ENCODE measurements at places on chromosomes 11 and 22.

DNA sequence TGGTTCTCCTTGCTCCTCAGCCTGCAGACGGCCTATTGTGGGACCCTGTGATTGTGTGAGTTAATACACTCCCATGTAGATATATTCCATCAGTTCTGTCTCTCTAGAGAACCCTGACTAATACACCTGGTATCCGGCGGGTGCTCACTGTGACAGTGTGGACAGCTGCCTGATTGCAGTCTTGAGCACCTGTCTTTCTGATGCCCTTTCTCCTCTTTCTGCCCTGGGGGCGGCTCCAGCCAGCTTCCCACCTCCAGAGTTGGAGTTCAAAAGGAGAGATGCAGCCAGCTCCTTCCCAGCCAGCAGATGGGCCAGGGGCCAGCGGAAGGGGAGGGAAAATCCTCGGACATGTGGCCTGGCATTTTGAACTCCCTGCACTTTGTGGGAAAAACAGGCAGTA, 15.0 kb downstream of the SMIM38 start:
- DNase-seq = no peak

- no peak for DNase-seq
These were observed 4.4 kb upstream of the CD44 start for GRCh38 chr11:35134403-35135148.

DNA sequence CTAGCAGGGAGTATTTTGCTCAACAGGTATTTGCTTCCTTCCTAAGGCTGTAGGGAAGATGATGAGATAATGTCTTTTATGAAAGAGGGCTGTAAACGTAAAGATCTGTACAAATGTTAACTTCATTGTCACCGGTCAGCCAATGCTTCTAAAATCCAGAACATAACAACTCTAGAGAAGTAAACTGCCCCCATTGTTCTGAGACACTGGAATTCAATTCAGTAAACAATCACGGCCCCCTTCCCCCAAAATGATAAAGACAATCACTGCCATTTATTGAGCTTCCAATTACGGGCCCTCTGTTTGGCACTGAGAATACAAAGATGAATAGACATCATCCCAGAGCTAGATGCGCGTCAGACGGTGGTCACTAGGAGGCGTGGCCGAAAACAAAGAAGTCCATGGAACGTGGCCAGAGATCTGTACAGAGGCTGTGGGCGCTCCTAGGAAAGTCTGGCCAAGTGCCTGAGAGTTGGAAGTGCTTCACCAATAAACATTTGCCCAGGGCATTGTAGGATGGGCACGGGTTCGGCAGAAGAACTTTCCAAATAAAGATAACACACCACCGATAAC, 576 bp downstream of the TMEM258 start:
- peak; percentile 86 for DNase-seq

DNA sequence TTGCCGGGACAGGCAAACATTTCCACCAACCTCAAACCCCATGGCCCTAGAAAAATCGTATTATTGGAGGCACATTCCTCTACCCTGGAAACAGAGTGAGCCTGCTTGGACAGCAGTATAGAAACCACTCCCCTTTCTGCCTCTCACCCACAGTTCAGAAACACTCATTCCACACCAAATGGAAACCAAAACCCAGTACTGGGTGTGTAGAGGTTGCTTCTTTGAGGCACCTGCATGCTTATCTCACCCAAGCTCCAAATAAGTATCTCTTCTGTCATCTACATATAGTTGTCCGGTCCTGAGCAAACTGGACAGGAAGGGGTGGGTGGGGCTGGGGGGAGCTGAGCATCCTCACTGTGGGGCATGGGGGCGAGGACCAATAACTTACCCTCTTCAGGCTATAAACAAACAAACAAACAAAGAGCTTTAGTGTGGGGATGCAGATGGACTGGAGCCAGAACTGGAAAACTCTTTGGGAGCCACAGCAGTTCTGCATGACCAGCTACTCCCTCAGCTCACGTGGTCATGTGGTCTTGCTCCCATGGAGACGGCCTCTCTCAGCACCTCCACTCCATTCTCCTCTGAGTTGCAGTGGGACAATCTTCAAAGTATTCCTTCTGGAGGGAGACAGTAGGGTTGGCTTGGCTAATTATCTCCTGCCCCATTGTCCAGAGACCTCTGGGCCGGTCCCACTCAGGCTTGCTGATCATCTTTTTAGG, 1.0 kb upstream of the PLAAT2 start:
- no peak for DNase-seq

DNA sequence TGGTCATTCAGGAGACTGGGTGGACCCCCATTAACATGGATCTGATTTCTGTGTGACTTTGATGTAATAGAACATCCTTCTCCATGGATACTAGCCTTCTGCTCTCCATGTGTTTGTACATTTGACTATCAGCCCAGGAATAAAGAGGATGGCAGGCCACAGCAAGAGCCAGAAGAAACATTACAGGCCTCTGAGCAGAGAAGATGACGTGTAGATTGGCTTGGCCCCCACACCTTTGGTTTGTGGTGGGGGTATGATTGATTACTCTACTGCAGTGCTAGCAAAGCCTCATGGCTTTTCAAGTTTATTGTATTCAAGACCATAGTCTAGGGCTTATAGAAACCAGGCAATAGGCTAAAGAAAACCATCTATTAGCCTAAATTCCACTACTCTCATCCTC, 77.0 kb downstream of the GRAMD1B start:
- no peak for DNase-seq

GRCh38 chr11:8488395-8488794, 105.6 kb downstream of the STK33 start:
- no peak for DNase-seq

GRCh38 chr11:17014321-17014832, at the start of gene PLEKHA7:
Gene PLEKHA7 (minus strand): TSS chr11:17014414. CDS start chr11:17014401, 13 bp downstream.
- DNase-seq = peak; percentile 74

DNA sequence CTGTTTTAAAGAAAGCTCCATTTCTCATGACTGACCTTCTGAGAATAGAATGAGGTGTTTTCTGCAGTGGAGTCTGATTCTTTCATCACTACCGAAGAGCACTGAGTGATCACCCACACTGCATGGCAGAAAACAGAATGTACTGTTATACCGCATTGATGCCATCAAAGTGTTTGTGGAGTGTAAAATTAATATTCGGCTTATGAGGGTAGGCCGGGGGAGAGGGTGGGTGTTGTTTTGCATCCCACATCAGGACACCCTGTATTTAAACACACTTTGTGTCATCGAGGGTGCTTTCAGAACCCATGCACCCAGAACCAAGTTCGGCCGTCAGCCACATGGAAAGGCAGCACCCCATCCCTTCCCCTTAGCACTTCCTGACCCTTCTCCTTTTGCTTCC, 41.3 kb upstream of the ETS1 start:
- DNase-seq = no peak

GRCh38 chr11:13229711-13230318, 47.8 kb upstream of the BMAL1 start:
- no peak for DNase-seq

DNA sequence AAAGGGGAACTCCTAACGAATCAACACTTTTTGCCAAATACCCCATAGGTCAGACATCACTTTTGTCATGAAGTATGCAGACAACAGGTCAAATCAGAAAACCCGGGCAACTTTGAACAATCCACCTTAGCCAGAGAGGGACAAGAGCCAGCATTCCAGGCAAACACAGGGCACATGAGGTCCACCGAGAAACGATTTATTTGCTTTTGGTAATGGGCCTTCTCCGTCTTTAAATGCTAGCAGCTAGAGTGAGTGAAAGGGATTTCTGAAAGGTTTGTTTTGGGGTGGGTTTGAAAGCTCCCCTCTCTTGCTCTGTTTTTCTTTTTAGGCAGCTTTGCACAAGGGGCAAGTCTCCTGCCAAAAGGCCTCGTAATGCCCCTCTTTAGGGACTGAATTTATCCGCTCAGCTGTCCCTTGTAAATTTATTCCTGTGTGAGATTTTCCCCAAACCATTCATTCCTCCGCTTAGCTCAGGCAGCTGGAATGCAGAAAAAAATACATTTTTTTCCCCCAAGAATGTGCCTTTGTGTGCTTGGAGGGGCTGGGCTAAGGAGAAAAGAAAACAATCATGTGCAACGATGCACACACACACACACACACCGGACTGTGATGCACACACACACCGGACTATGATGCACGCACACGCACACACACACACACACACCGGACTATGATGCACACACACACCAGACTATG, 196.9 kb downstream of the SNX19 start:
- no peak for DNase-seq

DNA sequence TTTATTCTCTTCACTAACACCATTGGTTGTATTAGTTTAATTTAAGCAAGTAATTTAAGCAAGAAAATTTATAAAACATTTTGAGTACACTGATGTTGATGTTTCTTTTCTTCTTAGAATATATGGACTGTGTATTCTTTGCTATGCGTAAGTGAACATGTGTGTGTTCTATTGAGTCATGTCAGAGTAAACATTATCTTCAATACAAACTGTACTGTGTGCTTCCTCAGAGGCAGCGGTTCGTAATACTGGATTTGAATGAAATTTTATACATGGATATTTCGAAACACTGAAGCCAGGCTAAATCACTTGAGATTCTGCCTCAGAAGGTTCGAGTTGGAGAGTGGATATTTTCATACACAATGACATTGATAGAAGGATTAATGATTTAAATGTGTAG, 452.6 kb downstream of the LUZP2 start:
- DNase-seq = no peak

- peak; percentile 51 for DNase-seq
These were observed 35.0 kb downstream of the GRIK4 start for GRCh38 chr11:120546312-120547205.

- no peak for DNase-seq
These were observed 82.0 kb upstream of the TOP3B start for GRCh38 chr22:22064580-22064979.

GRCh38 chr22:35197071-35197470, 60.2 kb upstream of the HMGXB4 start:
- no peak for DNase-seq

DNA sequence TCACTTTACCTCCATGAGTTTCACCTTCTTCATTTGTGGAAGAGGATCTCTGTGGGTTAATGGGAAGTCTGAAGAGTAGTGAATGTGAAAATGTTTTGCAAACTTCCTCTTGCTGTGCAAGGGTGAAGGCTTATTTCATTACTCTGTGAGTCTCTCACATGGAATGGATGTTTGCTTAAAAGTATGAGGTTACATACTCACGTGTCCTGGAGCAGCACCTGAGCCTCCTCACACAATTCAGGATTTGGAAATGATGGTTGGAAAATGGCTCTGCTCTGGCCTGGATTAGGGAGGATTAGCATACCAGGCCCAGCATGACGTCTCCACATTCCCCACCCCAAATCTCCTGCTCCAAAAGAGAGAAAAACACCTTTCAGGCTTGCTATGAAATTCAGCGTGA, 4.8 kb downstream of the GRAMD1B start:
- peak; percentile 87 for DNase-seq

GRCh38 chr11:64119700-64120099, 46.2 kb downstream of the MACROD1 start:
- no peak for DNase-seq

- no peak for DNase-seq
These were observed 89.2 kb downstream of the FDX1 start for GRCh38 chr11:110518809-110519514.

- no peak for DNase-seq
These were observed 11.0 kb downstream of the SLC29A2 start for GRCh38 chr11:66360406-66361073.

DNA sequence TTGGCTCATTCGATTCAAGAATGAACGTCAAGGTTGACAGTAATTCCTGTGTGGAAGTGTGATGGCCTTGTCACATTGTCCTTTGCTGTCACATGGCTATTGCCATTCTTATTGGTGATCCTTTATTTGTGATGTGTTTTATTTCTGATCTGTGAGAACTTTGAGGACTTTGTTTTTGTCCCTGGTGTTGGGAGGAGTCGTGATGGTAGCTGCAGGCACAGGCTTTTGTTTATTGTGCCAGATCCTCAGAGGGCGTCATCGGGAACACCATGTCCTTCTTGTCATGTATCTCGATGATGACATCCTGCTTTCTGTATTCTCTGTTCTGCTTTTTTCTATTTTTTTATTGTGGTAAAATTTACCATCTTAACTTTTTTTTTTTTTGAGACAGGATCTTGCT, 5.6 kb downstream of the PICK1 start:
- no peak for DNase-seq

- DNase-seq = no peak
These were observed 42.7 kb downstream of the CELF1 start for GRCh38 chr11:47510209-47510608.

DNA sequence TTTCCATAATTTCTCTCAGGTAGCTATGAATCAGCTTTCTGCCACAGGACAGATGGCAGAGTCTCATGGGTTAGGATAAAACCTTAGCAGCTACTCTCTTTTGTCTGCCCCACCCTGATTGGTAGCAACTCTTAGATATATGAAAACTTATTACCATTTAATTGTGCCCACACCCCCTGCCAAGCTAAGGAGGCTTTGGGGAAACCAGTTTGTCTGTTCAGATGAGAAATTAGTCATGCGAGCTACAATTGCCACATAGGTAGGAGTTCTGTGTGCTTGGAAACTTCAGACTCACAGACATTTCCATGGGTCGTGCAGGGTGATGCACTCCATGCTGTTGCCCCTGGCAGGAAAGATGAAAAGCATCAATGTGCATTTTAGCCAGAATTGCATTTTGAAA, 39.9 kb downstream of the CD44 start:
- DNase-seq = no peak

DNA sequence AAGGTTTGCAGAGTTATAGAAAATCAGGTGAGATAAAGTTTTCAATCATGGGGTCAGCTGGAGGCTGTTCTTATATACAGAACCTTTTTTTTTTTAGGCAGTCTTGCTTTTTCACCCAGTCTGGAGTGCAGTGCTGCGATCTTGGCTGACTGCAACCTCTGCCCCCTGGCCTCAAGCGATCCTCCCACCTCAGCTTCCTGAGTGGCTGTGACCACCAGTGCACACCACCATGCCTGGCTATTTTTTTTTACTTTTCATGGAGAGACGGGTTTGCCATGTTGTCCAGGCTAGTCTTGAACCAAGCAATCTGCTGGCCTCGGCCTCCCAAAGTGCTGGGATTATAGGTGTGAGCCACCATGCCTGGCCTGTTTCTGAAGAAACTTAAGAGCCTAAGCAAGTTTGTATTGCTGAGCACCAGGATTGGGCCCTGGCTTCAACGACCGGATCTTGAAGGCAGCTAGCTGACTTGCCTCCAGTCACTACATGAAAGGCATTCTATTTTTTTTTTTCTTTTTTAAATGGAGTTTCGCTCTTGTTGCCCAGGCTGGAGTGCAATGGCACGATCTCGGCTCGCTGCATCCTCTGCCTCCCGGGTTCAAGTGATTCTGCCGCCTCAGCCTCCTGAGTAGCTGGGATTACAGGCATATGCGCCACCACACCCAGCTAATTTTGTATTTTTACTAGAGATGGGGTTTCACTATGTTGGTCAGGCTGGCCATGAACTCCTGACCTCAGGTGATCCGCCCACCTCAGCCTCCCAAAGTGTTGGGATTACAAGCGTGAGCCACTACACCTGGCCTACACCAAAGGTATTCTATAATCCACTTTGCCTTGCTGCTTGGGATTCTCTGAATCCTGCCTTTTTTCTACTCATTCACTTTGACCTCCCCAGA, 7.6 kb downstream of the XBP1 start:
- DNase-seq = no peak

GRCh38 chr22:23509571-23510302, 70.4 kb downstream of the IGLL1 start:
- DNase-seq = no peak

- no peak for DNase-seq
These were observed 27.8 kb upstream of the CDON start for GRCh38 chr11:126090452-126090851.

GRCh38 chr22:45398214-45398613, 15.2 kb downstream of the SMC1B start:
- DNase-seq = no peak

GRCh38 chr11:90589735-90590134, 366.9 kb upstream of the CHORDC1 start:
- no peak for DNase-seq

- no peak for DNase-seq
These were observed 49.1 kb downstream of the LRRC32 start for GRCh38 chr11:76621466-76621865.

Data from neural progenitor cell (in vitro differentiated cells).